SJSA1 (cell line): ENCODE measurements at places on chromosomes 7 and 10. TPM values are rescaled to one million over a fixed set of nuclear protein-coding genes. Genes with fewer than 3 reads are reported as not detected.

MNX1 gene
- not detected in 2 replicates for total RNA-seq

GRCh38 chr7:5354460-5355232, 69.0 kb downstream of the TNRC18 start:
- no peak for DNase-seq
- H3K27me3 ChIP-seq: no peaks in the 10 kb centered on the region
- peaks cover 40% of the 10 kb centered on the region for H3K36me3 ChIP-seq

DNA sequence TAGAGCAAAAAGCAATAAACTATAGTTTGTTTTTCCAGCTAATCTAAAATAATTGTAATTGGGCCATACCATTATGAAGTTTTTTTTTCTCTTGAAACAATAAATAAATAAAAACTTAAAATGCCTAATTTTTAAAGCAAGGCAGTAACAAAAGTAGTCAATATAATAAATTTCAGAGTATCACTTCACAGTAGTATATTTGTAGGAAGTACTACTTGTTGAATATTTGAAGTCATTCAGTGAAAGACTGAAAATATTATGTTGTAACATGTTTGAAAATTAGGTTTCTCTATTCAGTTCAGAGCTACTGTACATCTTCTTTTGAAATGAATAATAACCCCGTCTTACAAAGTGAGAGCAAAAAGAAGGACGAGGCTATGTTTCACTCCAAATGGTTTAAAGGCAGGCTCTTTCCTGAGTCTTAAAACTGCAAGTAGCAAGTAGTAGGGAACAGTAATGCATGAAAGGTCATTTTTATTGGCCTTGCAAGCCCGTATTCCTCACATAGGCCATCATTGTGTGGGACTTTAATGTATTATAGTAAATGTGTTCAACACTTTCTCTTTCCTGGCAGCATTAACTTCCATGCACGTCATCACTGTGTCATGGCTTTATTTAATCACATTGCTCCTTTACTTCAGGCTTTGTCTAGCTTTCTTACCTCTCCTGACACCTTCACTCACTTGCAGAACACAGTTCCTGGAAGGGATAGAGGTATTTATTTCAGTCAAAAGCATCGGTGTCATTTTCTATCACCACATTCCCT, 141.4 kb downstream of the VTI1A start:
- no peak overlapping the region for H3K27ac ChIP-seq
- H3K4me1 ChIP-seq: peaks cover 46% of the 10 kb centered on the region
- H3K36me3 ChIP-seq: no peaks in the 10 kb centered on the region
- no peaks in the 10 kb centered on the region for H3K27me3 ChIP-seq

DNA sequence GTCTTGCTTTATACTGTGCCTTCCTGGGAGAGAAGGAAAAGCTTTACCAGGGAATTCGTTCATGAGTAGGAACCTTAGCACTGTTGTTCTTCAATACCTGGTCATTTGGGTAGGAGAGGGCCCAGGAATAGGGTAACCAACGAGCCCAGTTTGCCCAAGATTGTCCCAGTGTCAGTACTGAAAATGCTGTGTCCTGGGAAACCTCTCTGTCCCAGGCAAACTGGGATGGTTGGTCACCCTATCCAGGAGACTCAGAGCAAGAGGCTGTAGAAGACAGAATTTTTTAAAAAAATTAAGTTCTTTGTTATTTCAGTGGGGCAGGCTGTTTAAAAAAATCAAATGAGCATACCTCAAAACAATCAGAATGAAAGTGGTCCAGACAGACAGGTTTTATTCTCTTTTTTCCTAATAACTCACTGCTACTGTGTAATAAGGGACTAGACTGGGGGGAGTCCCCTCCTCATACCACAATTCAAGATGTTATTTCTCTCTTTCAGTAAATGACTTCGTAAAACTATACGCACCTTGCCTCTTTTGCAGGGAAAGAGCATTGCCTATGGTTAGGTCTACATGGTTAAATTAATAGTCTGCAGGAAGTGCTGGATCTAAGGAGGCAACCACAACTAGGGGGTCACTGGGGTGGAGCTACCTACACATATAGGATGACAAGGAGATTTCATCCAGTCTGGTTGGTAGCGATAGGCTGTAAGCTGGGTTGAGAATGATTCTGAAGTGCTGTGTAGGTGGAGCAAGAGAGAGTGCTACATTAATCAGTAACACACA, 41.1 kb upstream of the FAM133B start:
- H3K27me3 ChIP-seq: no peaks in the 10 kb centered on the region
- H3K36me3 ChIP-seq: peaks cover 32% of the 10 kb centered on the region
- H3K4me1 ChIP-seq: peaks cover 51% of the 10 kb centered on the region

- no peak overlapping the region for H3K4me3 ChIP-seq
- H3K4me1 ChIP-seq: no peaks in the 10 kb centered on the region
- no peaks in the 10 kb centered on the region for H3K36me3 ChIP-seq
- no peak for DNase-seq
Measured at GRCh38 chr10:77452952-77453564, 184.6 kb downstream of the KCNMA1 start.

DNA sequence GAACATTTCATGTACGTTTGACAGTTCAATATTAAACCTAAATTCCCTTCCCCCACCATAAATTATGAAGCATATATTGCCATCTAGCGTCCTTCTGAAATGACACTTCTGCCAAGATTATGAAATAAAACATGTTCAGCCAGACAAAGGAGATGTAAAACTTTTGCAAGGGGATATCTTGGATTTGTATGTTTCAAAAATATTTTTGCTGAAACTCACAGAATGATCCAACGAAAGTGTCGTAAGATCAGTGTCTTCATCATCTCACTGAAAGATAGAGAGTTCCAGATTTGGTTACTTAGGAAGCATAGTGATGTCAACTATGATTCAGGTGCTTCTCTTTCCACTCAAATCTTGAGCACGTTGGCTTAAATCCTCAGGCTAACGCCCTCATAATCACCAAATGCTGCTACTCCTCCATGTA, 904.3 kb downstream of the XPNPEP1 start:
- H3K4me3 ChIP-seq: no peak overlapping the region
- no peak overlapping the region for H3K27ac ChIP-seq
- no peaks in the 10 kb centered on the region for H3K4me1 ChIP-seq
- no peak for DNase-seq
- H3K36me3 ChIP-seq: no peaks in the 10 kb centered on the region
